ENCODE measurements at places on chromosomes 6 and 20.

DNA sequence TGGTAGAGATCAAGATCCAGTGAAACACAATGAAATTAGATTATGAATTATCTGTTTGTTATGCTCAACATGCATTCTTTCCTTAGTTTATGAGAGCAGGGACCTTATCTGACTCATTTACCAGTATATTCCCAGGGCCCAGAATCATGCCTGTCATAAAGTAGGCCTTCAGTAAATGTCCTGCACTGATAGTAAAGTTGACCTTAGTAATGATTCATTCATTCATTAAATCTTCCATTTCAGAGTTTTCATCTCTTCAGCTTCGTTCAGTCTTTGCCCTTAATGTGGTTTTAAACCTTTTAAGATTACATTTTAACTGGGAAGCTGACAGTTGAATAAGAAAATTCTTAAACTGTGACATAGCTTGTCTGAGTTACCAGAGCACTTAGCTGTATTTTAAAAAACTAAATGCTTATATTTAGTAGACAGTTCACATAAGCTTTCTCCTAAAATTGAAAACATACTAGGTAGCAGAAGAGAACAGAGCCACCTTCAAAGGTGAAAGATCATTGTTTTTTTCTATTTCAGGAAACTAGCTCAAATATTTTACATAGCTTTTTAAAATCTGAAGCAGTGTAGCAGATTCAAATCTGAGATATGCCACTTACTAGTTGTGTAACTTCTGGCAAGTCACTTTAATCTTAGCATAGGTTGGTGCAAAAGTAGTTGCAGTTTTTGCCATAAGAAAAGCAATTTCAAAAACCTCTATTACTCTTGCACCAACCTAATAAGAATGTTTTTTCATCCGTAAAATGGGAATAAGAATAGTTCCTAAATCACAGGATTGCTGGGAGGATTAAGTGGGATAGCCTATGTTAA, 41.4 kb downstream of the MCM8 start:
- DNase-seq: no peak

DNA sequence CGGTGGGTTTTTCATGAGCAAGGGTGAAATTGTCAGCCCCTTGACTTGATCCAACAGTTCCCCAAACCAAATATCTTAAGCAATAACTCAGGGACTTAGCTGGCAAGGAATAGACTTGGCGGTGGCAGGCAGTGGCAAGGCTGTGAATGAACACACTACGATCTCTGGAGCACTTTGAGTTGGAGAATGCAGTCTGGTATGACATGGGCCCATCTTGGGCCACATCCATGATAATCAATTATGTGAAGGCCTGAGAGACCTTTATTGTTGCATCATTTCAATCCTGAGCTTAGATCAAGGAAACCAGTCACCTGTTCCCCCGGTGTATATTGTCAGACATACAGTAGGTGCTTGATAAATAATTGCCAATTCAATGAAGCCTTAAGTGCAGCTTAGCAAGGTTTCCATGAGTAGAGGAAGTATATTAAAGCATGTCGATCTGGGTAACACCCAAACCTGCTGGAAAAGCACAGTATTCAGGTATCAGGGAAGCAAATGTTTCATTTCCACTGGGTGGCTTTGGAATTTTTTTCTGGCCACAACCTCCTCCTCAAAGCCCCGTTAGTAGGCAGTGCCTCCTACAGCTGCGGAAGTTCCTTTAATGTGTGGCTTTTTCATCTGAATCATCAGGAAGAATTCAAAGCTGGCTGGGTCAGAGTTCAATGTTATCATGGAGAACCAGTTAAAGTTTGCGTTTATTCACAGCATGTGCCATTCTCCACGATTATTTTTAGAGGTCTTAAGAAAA, 10.2 kb downstream of the CASS4 start:
- DNase-seq: peak; percentile 46

GRCh38 chr20:15440049-15440820, 1102.8 kb upstream of the FLRT3 start:
- no peak for DNase-seq

DNA sequence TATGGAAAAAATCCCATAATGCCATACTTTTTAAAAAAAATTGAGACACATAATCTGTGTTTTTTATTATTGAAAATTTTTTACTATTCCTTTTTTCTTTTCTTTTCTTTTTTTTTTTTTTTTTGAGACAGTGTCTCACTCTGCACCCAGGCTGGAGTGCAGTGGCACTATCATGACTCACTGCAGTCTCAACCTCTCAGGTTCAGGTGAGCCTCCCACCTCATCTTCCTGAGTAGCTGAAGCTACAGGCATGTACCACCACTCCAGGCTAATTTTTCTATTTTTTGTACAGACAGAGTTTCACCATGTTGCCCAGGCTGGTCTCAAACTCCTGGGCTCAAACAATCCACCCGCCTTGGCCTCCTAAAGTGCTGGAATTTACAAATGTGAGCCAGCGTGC, 100.4 kb downstream of the AFG1L start:
- DNase-seq: no peak

DNA sequence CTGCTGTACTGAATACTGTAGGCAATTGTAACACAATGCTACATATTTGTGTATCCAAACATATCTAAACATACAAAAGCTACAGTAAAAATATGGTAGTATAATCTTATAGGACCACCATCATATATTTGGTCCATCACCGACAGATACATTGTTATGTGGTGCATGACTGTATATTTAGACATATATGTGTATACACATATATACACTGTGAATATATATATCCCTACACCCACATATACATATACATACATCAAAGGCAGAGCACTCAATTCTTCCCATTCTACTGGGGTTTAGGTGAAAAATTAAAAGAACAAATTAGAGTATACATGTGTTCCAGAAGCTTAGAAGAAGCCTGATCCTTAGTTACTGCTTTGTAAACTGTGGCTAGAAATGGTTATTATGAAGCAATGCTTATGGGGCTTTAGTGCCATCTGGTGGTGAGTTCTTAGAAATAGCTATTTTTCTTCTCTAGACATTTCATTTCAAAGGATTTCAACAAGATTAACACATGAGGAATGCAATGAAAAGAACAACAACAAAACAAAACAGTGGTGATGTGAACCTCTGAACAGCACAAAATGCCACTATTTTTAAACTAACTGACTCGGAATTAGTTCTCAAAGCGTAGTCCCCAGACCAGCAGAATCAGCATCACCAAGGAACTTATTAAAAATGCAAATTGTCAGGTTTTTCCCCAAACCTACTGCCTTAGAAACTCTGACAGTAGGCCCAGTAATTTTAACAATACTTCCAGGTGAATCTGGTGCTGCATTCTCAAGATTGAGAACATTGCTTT, 38.0 kb downstream of the PKHD1 start:
- DNase-seq: no peak

DNA sequence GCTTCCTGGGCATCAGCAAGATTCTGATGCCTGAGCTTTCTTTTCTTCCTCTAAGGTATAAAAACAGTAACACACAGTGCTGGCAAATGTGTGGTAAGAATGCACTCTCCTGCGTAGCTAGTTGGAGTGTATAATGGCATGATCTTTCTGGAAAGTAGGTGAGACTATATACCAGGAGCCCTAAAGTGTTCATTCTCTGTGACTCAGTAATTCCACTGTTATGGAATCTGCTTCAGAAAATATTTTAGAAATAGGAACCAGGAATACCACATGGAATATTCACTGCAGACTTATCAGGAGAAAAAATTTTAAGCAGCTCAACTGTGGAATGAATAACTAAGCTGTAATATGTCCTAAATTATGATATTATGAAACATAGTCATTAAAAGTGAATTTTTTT, 16.9 kb upstream of the CSE1L start:
- DNase-seq: no peak

DNA sequence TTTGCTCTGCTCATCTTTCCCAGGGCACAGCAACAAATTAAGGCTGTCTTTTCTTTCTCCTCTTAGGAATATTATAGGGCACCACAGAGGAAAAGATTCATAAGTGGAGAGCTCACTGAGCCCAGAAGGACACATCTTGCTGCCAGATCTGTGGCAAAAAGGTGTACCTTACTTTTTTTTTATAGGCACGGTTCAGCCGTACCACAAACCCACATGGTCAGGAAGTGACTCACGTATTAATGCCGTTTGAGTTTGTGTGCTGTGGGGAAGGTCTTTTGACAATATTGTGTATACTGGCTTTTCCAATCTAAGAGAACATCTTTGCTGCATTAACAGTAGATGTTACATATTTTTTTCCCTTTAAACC, 28.4 kb downstream of the PAQR8 start:
- DNase-seq: no peak

GRCh38 chr20:38855356-38855755, 49.9 kb downstream of the PPP1R16B start:
- no peak for DNase-seq

DNA sequence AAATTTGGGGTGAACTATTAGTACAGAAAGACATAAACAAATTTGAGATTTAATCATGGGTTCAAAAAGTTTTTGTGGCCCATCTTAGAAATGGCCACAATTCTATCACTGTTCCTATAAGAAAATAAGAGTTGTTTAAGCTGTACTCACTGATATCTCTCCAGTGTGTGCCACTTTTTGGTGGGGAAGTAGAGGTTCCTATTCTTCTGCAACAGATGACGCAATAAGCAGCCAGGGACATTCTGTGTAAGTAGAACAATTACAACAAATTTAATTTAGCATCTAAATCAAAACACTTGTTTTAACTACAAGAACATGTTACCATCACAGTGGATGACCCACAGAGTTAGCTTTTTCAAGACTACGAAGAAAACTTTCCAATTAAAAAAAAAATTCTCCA, 9.9 kb downstream of the SERAC1 start:
- DNase-seq: no peak

DNA sequence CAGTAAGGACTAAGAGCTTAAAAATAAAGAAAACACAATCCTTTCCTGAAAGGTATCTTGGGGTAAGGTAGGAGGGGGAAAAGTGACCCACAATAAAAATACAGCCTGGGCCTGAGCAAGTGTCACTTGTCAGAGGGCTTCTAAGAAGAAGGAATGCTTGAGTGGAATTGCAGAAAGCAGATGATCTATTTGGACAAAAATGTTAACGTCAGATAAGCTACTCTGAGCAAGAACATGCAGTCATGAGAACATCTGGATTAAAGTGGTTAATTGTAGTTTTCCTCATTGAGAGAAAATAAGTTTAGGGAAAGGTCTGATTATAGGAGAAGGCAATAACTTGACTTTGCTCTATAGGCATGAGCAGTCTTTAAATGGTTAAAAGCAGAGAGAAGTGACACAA, 581.9 kb downstream of the HTR1B start:
- DNase-seq: no peak

DNA sequence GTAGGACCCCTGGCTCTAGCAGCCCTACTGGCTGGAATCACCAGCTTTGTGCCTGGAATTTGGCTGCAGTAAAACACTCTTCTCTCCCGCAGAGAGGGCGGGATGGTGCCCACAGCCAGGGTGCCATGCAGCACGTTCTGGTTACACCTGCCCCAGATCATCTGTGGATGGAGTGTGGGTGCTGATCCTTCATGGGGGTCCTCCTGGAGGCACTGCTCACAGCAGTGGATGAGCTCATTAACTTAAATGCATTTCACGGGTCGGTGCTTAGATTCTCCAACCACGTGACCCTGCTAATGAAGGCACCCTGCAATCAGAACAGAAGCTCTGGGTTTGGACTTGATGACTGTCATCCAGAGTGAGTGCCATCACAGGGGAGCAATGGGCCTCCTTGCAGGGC, 138.6 kb upstream of the AFDN start:
- DNase-seq: no peak

- DNase-seq: no peak
These were observed 93.1 kb downstream of the CHD6 start for GRCh38 chr20:41524980-41525613.

GRCh38 chr20:43948455-43948854, 33.8 kb downstream of the TOX2 start:
- DNase-seq: no peak

DNA sequence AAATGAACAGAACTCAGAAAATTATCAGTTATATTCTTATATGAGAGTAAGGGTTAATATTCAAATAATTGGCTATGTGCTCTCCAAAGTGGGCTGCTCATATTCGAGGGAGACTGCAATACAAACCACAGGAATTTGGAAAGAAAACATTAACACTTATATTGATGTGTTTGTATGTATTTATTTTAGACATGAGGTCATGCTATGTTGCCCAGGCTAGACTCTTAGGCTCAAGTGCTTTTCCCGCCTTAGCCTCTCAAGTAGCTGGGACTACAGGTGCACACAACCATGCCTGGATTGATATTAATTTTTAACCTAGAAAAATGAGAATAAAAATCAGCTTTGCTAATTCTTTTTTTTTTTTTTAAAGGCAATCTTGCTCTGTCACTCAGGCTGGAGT, 35.0 kb downstream of the BTBD9 start:
- DNase-seq: no peak

GRCh38 chr6:20921578-20921977, 387.3 kb downstream of the CDKAL1 start:
- DNase-seq: no peak

GRCh38 chr6:24517659-24518543, 23.1 kb downstream of the ALDH5A1 start:
- no peak for DNase-seq

GRCh38 chr20:54221996-54222890, 14.4 kb downstream of the PFDN4 start:
- no peak for DNase-seq

DNA sequence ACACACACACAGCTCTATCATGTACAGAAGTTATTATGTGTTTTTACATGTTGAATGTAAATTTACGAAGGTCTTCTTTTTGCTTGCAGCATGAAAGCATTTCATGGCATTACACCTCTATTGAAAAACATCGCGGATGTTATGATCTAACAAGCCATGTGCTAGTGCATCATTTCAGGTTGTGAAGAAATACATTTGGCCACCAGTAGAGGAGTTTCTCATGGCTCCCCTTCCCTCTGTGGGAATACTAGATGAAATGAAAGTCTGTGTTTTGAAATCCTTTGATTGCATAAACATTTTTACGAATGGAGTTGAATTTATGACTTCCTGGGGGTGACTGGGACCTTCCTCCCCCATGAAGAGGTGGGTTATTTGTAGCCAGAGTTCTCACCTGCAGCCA, 17.7 kb downstream of the MAS1 start:
- no peak for DNase-seq

GRCh38 chr6:136398453-136398852, 108.8 kb upstream of the BCLAF1 start:
- DNase-seq: no peak

- DNase-seq: no peak
These were observed 568.5 kb upstream of the ID4 start for GRCh38 chr6:19268718-19269117.

GRCh38 chr20:11734431-11734830, 183.3 kb upstream of the BTBD3 start:
- no peak for DNase-seq

DNA sequence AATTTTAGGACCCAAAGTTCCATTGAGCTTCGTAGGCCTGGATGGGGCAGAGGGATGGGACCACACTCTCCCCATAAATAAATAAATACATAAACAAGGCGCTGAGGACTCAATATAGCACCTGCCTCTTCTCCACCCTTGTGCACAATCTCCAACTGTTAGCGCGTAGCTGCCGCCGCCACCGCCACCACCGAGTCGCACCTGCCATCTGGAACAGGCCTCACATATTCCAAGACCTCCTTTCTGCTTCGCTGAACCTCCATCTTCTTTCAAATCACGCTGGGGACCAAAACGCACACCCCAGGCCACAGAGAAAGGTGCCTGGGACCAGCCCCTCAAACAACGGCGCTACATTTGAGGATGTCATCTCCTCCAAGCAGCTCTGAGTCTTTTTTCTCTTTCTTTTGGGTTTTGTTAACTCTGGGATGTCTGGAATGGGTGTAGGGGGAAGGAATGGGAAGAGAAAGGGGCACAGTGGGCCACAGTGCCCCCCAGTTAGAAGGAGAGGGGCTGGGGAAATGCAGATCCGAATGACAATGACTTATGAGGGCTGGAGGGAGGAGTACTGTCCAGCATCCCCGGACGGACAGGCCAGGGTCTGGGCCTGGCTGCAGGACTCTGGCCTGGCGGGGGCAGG, 49.7 kb downstream of the NOL4L start:
- DNase-seq: no peak
